Immature natural killer cell (primary cell): ENCODE measurements at places on chromosomes 12 and 14.

GRCh38 chr14:51182131-51182565 lies 57.9 kb upstream of the TMX1 start:
- DNase-seq: no peak

DNA sequence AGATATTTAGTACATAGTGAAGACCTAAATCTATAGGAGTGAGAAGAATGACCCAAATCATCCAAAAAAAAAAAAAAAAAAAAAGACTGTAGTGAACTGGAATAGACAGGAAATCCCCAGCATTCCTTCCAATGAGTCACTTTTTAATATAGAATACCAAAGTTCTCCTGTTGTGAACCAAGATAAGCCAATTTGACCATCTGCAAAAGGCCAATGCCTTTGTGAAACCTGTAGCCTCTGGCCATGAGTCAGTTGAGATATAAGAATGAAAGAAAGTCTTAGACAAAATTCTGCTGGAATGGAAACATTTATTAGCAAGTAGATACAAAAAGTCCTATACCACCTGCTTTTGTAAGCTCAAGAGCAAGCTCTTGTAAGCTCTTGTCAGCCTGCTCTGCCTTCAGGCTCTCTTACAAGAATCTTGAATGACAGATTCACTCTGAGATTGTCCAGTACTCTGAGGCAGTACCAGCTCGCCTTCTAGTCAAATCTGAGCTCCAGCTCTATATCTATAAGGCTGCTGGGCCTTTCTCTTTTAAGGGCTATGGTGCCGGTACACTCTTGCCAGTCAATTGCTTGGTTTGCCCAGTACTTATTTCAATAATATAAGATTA lies 243.0 kb upstream of the TMTC1 start:
- no peak for DNase-seq

- no peak for DNase-seq
Observed at GRCh38 chr12:58069268-58069963, 128.0 kb downstream of the ATP23 start.

- no peak for DNase-seq
Observed at GRCh38 chr14:99481745-99482099, 513 bp downstream of the CCNK start.

GRCh38 chr12:18153826-18154225 lies 63.8 kb upstream of the RERGL start:
- DNase-seq: no peak

- DNase-seq: no peak
Observed at GRCh38 chr14:45145214-45145613, 9.5 kb downstream of the FANCM start.

DNA sequence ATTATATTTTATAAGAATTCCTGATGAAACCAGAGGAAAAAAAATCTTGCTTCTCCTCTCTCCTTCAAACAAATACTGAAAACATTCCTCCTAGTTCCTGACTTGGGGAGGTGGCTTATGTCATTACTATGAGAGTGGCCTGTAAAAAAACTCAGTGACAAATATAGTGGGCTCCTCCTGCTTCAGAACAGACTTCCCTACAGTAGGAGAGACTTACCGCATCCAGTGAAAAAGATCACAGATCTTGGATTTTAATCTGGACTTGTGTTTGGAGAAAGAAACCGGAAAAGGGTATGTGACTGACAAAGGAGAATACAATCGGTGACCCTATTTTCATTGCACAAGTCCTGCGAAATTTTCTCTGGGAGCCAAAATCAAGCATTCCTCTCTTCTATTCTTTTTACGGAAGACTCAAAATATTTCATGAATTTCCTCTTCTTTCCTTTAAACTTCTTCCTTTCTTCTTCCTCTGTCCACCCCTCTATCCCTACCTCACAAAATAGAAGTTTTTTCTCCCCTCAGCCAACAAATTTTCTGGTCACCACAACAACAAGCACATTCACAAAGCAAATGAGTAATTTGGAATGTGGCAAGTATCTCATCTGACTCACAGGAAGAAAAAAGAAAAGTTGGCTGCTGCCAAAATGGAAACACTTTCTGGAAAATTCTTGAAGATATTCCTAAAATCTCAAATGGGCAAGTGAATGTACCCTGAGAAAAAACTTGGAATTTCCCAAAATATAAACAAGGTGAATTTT lies 185.1 kb upstream of the CDKN3 start:
- no peak for DNase-seq

GRCh38 chr12:102474438-102475064 lies 5.8 kb downstream of the IGF1 start:
- DNase-seq: no peak

DNA sequence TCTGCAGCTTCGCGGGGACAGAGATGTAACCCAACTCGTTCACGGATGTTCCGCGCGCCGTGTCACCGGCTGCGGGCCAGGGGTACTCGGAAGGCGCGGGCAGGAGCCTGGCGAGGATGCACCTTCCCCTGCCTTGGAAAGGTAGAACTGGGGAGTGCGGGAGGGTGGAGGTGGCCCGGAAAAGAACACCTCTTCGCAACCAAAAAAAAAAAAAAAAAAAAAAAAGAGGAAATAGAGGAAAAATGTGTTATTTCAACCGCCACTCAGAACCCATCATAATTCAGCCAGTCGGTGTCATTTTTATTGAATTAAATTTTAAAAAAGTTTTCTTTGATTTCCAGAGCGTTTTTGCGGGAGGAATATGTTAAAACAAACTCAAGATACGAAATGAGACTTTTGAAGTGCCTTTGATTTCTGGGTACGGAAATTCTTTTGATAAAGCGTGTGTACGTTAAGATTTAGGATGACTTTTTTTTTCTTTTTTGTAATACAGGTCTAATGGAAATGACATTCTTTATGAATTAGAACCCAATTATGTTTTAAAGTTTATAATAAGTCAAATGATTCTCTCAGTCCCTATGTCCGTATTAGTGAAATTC lies 8.9 kb downstream of the CDKN1B start:
- DNase-seq: no peak

DNA sequence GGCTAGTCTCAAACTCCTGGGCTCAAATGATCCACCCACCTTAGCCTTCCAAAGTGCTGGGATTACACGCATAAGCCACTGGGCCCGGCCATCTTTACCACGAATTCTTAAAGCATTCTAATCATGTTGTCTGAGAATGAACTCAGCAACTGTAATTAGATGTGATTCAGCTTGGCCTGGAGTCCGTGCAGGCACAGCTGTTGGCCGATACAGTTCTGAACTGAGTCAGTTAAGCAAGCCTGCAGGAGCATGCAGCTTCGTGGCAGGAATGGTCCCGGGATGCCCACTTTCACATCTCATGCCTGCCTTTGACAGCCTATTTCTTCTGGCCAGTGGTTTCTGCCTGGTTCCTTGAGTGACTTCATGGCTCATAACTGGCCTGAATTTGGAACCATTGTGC lies 194.1 kb downstream of the ANO6 start:
- DNase-seq: no peak
